Foreskin keratinocyte (primary cell): ENCODE measurements at places on chromosomes 11 and 22. TPM values are rescaled to one million over a fixed set of nuclear protein-coding genes. Genes with fewer than 3 reads are reported as not detected.

The TREH gene
- polyA plus RNA-seq: 0.07 and 0.09 TPM in 2 replicates

DNA sequence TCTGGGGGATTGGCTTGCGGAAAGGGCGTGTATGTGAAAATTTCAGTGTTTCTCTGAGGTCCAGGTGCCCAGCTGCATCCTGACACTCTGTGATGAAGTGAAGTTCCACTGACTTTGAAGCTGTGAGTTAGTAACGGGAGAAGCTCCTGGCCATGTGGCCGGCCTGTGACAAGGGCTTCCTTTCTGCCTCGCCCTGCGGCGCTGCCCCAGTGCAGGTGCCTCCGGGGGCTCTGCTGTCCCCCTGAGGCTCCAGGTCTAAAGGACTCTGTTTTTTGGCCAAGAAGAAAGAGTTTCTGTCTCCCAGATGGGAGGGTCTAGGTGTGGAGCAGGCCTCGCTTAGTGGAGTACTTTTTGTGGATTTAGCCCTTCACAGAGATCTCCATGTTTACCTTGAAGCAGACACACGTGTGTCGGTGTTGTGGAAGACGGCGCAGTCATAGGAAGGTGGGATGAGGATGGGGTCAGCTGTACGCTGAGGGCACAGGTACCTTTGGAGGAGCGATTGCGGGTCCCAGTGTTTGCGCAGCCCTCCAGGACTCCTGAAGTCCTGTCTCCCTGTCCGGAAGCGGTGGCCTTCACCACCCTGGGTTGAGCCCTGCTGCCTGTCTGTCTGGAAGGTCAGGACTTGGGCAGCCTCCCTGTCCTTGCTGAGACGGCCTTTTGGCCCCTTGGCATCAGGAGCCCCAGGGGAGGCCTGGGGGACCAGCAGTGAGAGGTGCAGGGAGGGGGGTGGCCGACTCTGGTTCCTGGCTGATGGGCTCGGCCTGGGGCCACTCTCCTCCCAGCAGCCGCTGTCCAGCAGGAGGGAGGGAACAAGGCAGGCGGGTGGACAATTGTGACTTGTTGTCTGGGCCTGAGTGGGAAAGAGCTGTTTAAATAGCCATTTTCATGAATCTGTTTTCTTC lies 1249.3 kb downstream of the BRD1 start:
- no peak for DNase-seq

DNA sequence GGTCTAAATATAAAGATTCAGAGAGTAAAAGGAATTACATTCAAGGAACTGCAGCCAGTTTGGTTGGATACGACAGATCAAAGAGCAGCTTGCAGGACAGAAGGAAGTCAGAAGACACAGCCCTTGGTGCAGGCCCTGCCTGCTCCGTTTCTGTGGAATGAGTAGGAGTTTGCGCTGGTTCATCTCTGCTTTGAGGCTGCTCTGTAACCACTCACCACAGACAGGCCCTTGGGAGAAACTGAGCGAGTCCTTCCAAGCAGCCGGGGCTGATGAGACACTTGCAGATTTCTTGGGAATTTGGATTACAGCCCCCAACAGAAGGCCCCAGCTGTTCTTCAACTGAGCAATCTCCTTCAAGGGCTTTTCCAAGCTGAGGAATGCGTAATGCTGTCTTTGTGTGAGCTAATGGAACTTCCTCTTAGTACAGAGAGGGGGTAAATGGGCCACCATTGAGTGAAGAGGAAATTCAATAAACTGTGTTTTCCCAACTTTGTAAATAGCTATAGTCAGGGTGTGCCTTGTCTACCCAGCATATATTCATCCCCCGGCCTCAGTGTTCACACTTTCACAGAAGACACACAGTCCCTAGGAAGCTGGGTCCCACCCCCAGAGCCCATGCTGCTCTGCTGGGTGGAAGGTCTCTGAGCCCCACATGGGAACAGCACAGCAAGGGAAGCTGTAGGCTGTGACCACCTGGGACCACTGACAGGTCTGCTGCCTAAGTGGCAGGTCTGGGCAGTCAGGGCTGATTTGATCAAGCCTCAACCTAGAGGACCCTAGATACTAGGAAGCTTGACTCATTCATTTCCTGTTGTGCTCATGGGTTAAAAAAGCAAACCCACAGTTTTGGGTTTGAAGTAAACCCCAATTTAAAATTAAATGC lies 16.6 kb downstream of the IL10RA start:
- no peak for DNase-seq

DNA sequence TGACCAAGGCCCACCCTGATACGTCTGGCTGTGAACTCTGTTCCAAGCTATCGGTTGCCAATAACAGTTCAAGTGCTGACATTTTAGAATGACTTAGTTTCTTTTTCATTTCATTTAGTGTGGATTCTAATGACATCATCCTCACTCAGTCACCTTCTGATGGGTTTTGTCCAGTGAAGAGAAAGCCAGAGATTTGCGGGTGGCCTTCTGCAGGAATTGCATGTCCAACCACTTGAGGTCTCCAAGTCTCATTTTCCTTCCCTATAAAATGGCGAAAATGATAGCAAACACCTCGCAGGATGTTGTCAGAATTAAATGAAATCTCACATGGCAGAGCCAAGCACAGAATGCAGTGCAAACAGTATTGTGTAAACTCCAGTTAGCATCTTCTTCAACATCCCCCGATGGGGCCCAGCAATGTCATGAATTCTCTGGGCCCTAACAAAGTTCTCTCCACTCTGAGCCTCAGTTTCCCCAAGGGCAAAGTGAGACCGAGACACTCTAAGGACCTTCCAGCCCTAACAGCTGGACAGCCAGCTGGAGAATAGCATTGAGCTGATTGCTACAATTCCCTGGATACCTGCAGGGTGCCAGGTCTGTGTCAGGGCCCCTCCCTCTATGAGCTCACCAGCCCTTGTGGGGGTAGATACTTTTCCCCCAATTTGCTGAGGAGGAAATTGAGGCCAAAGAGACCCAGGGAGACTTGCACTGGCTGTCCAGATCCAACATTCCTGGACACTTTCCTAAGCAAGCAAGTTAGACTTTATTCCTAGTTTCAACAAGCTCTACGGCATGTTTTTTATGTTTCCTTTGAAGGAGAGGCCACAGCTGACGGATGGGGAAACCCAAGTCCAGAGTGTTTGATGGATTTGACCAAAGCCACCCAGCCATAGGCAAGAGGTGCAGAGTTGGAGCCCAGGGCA lies 286.7 kb downstream of the MN1 start:
- DNase-seq: no peak

DNA sequence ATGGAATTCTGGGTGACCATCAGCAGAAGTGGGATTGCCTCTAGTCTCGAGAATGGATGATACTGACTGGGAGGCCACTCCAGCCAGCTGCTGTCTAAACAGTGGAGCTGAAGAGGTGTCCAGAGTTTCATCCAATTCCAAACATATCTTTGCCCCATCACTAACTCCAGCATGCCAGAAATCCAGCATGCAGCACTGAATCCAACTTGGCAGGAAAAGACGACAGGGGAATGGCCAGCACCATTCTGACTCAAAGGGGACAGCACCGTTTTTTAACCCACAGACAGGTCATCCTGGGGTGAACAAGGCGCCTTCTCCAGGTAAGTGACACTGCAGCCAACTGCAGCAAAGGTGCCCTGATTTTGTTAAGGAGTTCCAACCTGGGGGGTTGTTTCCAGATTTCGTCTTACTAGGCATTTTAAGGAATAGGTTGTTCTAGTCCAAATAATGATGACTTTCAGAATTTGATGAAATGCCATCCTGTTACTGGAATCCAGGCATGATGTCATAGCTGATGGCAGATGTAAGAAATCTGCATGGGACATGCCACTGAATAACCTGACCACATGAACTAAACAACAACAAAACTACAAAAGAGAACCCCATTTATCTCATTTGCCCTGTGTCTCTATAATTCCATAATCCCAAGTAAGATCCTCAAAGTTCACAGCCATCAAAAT lies 32.3 kb downstream of the FEZ1 start:
- no peak for DNase-seq

- no peak for DNase-seq
Observed at GRCh38 chr11:30586251-30587144, at the start of gene MPPED2. MPPED2 (minus strand) TSS chr11:30586353; CDS start chr11:30580373, 5,980 bp downstream.

- no peak for DNase-seq
Observed at GRCh38 chr11:8581300-8581699, 12.7 kb downstream of the STK33 start.

The OR4A16 gene
- not detected in 2 replicates for polyA plus RNA-seq

- DNase-seq: no peak
Observed at GRCh38 chr11:64068705-64069400, 33.1 kb downstream of the FLRT1 start.

The UBTFL1 gene
- not detected in 2 replicates for polyA plus RNA-seq

DNA sequence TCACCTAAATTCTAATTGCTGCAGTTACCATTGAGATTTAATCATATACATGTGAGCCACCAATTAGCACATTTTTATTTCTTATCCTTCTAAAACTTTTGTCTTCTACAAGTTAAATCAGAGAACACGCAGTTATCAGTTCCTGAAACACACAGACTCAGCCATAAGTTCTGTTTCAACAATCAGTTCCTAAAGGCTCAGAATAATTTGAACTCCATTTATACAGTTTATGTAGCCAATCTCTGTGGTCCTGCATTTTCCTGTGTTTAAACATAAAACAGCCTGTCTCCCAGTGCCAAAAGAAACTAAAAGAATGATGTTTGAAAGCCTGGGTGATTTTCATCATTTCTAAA lies 2.9 kb downstream of the PLAAT3 start:
- no peak for DNase-seq

GRCh38 chr22:25153961-25154666 lies 45.5 kb upstream of the CRYBB3 start:
- DNase-seq: peak; percentile 78

- DNase-seq: no peak
Observed at GRCh38 chr11:95055283-95055897, 6.2 kb downstream of the KDM4F start.

DNA sequence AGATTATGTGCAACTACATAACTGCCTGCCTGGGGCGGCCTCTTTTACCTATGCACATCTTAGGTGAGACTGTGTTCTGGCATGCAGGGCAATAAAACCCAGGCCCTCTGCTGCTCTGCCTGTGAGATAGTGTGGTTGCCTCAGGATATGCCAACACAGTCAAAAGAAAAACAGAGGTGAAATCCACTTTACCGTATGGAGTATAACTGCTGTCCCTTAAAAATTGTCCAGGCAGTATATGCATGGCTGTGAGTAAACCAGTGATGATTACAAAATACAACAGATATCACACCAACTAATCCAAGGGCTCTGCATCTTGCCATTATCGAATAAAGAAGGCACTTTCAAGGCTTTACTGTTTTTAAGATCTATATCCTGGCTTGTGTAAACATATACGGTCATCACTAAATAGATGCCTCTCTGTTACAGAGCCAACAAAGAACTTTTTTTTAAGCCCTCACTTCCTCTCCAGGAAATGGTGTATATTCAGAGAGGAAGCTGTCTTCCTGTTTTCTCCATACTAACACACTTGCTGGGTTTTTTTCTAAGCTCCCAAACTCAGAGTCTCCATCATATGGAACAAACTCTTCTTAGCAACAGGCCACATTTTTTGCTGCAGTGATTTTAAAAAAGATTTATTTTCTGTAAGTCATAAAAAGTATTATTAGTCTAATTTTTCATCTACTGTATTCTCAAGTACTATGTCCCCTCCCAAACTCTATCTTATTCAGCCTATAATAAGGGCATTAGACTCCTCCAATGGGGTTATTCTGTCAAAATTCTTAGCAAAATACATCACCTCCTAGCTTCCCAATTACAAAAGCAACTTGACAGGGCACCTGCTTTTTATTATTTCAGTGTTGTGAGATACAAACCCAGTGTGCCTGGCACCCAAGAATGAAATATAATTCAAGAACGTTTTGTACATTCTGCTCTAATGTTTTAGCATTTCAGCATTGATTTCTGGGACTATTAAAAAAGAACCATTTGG lies 135.2 kb downstream of the MAML2 start:
- DNase-seq: peak; percentile 94

DNA sequence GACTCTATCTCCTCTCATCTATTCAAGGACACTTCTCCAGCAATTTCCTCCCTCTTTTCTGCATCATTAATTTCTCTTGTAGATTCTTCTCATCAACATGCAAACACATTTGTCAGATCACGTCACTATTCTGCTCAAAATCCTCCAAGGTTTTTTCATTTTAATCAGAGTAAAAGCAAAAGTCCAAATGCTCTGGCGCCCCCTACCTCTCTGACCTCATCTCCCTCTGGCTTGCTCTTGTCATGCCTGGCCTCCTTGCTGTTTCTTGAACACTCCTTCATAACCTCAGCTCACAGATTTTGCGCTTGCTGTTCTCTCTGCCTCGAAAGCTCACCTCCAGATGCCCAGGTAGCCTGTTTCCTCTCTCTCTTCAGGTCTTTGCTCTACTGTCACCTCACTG lies 22.4 kb downstream of the RTCB start:
- DNase-seq: no peak

- peak; percentile 42 for DNase-seq
Observed at GRCh38 chr22:44360668-44361381, 48.1 kb upstream of the SHISAL1 start.

The MS4A15 gene
- polyA plus RNA-seq: not detected in 2 replicates

DNA sequence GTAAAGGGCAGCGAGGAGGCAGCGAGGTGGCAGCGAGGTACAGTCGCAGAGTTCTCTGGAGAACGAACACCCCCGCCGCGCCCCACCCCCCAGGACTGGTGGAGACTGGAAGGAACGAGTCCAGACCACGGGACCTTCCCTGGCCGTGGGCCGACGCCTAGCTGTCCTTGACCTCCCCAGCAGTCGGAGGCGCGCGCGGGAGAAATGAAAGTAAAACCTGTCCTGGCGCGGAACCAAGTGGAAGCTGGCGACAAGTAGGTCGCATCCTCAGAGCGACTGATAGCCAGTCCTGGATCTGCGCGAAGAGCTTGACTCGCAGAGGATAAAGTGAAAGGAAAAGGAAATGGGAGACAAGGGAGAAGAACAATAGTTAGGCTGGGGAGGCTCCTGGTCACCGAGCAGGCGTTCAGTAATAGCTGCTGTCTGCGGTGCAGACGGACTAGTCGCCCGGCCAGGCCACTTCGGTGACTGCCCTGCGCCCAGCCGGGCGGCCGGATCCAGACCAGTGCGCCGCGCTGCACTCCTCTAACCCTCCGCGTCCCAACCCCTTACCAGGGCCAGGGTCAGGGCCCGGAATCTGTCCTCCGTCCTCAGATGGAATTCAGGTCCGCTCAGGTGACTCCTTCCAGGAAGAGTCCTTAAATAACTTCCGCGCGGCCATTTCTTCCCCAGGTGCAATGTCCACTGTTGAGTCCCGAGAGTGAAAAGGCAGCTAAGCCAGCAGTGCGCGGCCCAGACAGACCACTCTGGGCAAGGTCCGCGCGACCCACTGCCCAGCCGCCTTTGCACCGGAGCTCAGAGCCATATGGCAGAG lies 1.9 kb upstream of the ADM start:
- DNase-seq: peak; percentile 52

GRCh38 chr11:113287801-113288200 lies 26.6 kb upstream of the TTC12 start:
- no peak for DNase-seq

GRCh38 chr22:21026783-21027692 lies 5.3 kb downstream of the SLC7A4 start:
- peak; percentile 50 for DNase-seq

The ASRGL1 gene
- polyA plus RNA-seq: 0.26 and 0.41 TPM in 2 replicates

GRCh38 chr11:124202951-124203350 lies 19.8 kb downstream of the OR10D3 start:
- no peak for DNase-seq

The MRGPRX3 gene
- polyA plus RNA-seq: 0.50 and 0.76 TPM in 2 replicates
